ENCODE measurements at places on chromosomes 2 and 18. TPM values are rescaled to one million over a fixed set of nuclear protein-coding genes. Genes with fewer than 3 reads are reported as not detected.

OSBPL1A gene
- polyA plus RNA-seq: 11.5 TPM

DNA sequence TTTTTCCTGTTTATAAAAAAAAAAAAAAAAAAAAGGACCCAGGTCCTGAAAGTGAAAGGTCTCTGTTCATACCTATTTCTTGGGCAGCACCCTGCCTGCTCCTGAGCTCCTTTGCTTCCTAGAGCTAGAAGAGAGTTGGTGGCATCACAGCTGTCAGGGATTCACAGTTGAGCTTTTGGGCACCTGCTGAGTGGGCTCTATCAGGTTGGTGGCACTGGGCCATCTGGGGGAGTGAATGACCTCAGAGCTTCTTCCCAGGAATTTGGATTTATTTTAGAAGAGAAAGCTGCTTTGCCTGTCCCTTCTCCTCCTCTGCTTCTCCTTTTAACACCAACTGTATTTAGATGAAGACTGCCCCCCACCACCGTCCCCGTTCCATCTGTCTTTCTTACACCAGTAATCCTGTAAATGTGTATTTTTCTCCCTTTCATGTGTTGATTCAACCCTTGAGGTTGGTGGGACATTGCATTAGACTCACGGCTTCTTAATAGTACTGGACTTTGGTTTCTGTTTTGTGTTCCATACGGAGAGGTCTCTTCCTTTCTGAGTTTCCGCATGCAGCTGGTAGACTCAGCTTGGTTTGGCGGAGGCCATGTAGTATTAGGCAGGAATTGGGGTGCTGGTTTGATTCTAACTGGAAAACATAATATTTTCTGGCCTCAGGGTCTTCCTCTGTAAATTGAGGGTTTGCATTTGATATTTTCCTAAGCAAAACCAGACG, 7.6 kb upstream of the MGAT5 start:
- no peak for DNase-seq

ACMSD gene
- polyA plus RNA-seq: not detected

AKAIN1 gene
- polyA plus RNA-seq: not detected

DNA sequence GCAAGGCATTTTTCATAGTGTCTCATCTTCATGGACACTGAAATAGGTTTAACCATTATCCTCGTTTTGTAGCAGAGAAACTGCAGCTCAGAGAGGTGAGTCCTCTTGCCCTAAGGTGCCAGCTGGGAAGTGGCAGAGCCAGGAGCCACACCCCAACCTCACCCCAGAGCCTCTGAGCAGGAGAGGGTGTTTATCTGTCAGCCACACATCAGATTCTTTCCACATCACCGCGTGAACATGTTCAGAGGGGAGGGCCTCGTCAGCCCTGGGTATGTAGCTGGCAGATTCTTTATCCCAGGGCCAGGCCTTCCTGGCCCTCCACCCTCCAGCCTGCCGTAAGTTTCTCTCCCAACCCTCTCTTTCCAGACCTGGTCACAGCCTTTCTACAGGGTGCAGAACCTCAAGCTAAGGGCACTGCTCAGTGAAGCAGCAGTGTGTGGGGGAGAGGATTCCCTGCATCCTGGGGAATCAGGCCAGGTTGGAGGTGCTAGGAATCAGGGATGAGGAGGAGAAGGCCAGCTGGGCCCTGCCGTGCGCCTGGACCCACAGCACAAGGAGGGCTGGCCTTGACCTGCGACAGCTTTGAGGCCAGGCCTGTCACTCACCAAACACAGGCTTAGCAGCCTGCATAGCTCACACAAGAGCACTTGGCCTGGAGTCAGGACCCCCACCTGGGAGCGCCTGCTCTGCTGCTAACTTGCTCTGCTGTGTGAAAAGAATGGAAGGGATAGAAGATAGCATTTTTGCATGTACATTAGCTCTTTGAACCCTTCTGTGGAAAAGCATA, 111.3 kb upstream of the MCFD2 start:
- peak; percentile 62 for DNase-seq

DNA sequence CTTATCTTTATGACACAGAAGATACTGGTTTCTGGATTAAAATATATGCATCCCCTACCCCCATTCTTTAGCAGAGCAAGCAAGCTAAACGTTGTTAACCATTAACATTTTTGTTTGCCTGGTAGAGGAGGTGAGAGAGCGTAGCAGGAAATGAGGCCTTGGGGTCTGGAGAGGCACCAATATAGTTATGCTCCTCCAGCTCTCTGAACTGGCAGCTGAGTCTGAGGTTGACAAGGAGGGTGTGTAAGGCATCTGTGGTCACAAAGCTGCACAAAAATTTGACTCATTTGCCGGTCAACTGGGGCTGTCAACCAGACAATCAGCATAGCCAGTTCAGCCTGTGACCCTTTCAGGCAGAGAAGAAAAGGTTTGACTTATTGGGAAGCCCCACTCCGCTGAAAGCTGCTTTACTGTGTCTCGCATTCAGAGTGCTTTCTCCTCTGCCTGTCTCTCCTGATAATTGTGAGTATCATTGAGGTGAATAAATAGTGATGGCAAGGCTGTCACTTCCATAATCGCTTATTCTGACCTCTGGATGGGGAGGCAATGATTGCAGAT, 647.5 kb upstream of the SETBP1 start:
- DNase-seq: no peak

DNA sequence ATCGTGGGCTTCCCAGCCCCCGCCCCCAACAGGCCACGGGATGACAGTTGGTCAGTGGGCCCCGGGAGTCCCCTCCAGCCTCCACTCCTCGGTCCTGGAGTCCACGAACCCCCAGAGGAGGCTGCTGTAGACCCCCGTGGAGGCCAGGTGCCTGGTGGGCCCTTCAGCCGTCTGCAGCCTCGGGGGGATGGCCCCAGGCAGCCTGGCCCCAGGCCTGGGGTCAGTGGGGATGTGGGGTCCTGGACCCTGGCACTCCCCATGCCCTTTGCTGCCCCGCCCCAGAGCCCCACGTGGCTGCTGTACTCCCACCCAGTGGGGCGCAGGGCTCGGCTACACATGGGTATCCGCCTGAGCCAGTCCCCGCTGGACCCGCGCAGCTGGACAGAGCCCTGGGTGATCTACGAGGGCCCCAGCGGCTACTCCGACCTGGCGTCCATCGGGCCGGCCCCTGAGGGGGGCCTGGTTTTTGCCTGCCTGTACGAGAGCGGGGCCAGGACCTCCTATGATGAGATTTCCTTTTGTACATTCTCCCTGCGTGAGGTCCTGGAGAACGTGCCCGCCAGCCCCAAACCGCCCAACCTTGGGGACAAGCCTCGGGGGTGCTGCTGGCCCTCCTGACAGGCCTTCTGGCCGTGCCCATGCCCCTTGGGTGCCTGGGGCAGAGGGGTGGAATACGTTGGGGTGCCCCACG, 7.6 kb downstream of the NEU4 start:
- no peak for DNase-seq

GRCh38 chr2:46669016-46669415, 189.7 kb downstream of the TMEM247 start:
- no peak for DNase-seq

Measured in foreskin keratinocyte (primary cell).